ENCODE measurements at places on chromosomes 6 and 20.

- no peak for DNase-seq
Measured at GRCh38 chr6:30705620-30706019, 11.5 kb downstream of the MDC1 start.

DNA sequence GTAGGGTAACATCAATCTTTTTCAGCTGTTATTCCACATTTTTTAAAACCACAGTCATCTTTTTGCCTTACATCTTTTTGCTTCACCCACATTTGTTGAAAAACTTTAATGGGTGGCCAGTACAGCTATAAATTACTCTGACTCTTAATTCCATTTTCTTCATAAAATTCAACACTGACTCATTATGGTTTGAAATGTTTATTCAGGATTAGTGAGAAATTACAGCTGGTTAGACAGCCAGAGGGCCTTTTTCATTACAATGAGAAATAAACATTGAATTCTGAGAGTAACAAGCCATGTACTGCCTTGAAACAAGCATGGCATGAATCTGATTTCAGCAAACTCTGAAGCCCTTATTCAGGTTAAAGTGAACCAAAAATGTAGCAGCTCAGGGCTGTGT lies 19.5 kb downstream of the NDUFAF4 start:
- no peak for DNase-seq

- no peak for DNase-seq
Measured at GRCh38 chr20:57795977-57796560, 86.3 kb upstream of the PMEPA1 start.

GRCh38 chr20:46433051-46433450 lies 26.6 kb upstream of the ELMO2 start:
- DNase-seq: no peak

Data from stimulated activated CD8-positive, alpha-beta memory T cell treated with anti-CD3 and anti-CD28 coated beads, Interleukin-2, amount 100 ng/mL, for 48 hours (primary cell).